Stimulated activated CD8-positive, alpha-beta memory T cell treated with anti-CD3 and anti-CD28 coated beads, Interleukin-7, amount 100 ng/mL, for 4 hours (primary cell): ENCODE measurements at places on chromosomes 2 and 18.

- no peak for DNase-seq
Observed at GRCh38 chr18:13499803-13500202, 226.6 kb downstream of the FAM210A start.

DNA sequence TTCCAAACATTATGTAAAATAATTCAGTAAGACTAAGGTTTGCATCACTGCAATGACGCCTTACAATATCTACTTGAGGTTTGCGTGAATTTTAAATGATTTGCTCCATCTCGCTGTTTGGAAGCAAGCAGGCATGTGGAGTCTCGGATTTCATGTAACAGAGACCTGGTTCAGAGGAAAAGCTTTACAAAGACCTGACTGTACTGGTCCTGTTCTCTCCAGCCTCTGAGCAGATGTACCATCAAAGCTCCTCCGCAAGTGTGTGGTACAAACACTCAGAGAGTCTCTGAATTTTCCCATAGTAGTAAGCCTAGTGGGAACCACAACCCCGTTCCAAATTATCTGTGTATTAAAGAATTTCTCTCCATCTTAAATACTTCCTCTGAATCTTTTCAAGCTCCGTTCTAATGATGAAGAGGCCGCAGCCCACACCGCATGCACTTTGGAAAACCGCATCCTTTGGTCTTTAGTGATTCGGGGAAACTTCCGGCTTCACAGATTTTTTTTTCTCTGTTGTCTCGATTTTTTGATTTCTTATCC lies 728.1 kb upstream of the SOX11 start:
- DNase-seq = no peak

- no peak for DNase-seq
Observed at GRCh38 chr2:64594226-64594989, 59.3 kb downstream of the SERTAD2 start.

- DNase-seq = no peak
Observed at GRCh38 chr2:165192729-165193128, 11.1 kb downstream of the SCN3A start.

- DNase-seq = no peak
Observed at GRCh38 chr2:144011553-144011952, 508.4 kb downstream of the ZEB2 start.

- DNase-seq = no peak
Observed at GRCh38 chr2:142088058-142088568, 42.7 kb downstream of the LRP1B start.

DNA sequence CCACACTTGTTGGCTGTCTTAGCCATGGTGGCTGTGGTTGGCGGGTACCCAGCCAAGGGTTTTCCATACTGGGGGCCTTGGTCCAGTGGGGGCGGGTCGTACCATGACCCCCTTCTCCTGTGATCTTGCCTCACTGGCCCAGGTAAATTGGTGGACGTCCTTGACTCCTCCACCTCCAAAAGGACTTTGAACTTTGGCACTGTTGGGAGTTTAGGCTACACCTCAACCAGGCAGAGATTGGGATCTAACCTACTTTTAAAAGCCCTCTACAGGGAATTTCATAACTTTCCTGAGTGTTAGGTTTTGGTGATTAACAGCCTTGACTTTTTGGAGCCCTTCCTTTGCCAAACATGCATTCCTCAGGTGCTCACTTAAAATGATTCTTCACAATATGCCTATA lies 106.7 kb downstream of the NEDD4L start:
- no peak for DNase-seq

GRCh38 chr2:105777031-105777482 lies 32.3 kb downstream of the NCK2 start:
- DNase-seq = no peak

GRCh38 chr2:67848551-67849285 lies 214.1 kb downstream of the C1D start:
- no peak for DNase-seq

GRCh38 chr2:69208023-69208595 lies 178.9 kb downstream of the GFPT1 start:
- no peak for DNase-seq

GRCh38 chr2:241768251-241768711 lies 8.3 kb upstream of the GAL3ST2 start:
- no peak for DNase-seq

DNA sequence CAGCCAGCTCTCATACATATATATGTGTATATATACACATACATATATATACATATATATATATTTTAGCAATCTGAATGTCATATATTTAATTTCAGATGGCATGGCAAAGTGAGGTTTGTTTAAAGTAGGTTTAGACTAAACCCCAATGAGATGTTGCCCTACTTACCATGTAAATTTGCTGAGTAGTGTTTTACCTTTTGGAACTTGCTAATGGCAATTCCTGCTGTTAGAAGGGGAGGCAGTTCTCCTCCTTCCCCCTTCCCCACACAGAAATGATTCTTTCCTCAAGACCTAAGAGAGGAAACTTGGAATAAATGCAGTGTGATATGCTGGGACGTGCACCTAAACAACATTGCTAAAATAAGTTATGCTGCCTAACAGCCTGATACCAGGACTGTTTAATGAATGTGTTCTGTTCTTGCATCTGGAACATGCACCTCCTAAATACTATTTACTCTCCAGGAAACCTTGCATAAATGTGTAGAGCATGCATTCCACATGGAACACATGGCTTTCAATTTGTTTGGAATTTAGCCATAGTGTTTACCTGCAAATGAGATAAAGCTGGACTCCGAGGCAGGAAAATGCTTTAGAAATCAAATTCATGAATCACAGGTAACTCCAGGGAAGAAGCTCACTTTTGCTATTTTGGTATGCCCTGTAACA lies 252.9 kb upstream of the SIX3 start:
- no peak for DNase-seq

DNA sequence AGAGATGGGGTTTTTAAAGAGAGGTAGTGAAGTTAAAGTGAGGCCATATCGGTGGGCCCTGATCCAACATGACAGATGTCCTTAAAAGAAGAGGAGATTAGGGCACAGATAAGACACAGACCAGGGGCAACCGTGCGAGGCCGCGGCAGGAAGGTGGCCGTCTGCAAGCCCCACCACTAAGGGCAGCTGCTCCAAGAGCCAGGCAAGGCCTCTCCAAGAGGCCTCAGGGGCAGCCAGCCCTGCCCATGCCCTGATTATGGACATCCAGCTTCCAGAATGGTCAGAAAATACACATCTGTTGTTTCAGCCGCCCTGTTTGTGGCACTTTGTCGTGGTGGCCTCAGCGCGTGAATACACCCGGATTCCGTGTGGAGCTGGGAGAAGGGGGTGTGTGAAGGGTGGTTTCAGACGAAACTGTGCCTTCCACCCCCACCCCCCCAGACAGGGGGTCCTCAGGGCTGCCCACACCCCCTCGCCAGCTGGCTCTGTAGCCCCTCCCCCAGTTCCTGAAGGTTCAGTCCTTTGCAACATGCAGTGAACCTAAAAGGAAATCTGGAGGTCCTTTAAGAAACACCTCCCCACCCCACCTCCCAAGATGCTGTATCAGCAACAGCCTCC lies 74.1 kb upstream of the SMAD7 start:
- DNase-seq = no peak

DNA sequence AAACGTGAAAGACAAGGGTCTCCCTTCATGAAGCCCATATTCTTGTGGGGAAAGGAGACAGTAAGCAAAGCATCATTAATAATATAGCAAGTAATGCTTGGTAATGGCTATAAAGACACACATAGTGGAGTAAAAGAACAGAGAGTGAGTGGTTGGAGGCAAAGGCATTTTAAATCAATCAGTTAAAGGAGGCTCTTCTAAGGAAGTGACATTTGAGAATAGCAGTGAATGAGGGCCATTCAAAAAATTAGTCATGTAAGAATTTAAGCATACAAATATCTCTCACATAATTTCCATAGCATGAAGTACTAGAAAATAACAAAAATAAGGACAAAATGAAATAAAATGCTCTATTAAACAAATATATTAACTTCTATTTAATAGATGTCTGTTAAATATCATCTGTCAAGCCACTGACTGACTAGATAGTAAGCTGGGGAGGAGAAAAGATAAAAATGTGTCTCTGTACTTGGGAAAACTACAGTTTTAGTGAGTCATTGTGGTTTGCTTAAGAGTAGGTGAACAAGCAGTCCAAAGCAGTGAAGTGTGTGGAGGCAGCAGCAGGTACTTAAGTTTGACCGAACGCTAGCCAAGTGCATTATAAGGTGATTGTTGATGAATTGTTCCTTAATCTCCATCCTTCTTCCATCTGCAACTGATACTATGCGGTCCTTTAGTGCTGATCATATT lies 160.1 kb downstream of the PARD3B start:
- no peak for DNase-seq

DNA sequence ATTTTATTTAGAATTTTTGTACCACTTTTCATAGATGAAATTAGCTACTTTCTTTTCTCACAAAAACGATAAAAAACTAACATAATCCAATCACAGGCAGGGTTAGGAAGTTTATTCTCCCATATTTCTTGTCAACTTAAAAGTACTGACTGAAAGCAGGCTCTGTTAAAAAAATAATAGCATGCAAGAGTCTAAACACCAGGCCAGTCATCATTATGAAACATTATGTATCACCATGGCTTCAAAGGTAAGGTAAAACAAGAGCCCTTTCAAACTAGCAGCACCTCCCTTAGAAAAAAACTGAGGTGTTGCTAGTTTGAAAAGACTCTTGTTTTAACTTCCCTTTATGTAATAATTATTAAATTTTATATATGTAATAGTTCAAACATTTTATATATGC lies 848.0 kb downstream of the RNF144A start:
- DNase-seq = no peak

- DNase-seq = no peak
Observed at GRCh38 chr2:157329524-157329923, 3.9 kb upstream of the ERMN start.

GRCh38 chr2:160324161-160324800 lies 124.2 kb upstream of the ITGB6 start:
- DNase-seq = no peak

DNA sequence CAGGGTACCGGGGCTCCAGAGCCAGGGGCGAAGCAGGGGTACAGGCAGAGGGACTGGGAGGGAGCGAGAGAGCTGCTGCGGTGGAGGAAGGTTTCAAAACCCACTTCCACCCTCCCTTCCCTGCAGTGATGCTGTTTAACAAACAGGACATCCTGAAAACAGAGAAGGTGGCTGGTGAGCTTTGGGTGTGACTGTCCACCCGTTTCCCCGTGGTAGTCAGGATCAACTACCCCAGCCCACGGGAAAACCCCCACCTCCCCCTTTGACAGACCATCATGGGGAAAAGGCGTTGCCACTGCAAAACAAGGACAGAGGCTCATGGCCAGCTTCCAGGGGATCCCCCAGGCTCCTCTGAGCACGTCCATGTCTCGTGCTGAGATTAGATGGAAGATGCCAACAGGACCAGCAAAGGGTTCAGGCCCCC lies 12.9 kb downstream of the TMEM185B start:
- DNase-seq = no peak

DNA sequence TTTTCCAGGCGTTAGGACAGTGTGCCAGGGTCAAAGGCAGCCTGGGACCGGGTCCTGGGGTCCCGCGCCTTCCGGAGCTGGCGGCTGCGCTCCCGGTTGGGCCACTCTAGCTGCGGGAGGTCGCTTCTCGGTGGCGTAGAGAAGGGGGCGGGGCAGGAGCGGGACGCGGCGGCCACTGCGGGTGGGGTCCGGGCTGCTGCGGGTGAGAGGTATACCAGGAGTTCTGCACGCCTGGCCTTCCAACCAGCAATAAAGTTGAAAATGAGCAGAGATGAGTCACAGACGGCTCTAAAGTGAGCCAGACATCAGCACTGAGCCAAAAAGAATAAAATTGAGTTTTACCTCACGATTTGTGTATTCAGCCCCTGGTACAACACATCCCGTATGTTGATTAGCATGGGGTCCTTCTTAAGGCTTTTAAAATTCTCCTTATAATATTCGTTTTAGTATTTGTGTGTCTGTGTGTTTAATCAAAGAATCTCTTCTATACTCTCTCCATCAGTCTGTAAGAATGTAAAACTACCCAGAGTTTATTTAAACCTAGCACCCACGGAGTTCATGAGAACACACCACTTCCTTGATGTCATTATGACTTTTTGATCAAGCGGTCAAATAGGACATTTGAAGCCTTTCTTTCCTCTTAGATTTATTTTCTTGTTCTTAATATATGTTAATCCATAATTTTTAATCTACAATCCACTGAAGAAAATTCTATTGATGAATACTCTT lies at the start of gene C1GALT1C1L:
Gene C1GALT1C1L, minus strand, starts transcription at position 108 of the 729 bp plus-strand sequence. Its CDS starts 107 bp downstream, at position 1.
- DNase-seq = no peak

DNA sequence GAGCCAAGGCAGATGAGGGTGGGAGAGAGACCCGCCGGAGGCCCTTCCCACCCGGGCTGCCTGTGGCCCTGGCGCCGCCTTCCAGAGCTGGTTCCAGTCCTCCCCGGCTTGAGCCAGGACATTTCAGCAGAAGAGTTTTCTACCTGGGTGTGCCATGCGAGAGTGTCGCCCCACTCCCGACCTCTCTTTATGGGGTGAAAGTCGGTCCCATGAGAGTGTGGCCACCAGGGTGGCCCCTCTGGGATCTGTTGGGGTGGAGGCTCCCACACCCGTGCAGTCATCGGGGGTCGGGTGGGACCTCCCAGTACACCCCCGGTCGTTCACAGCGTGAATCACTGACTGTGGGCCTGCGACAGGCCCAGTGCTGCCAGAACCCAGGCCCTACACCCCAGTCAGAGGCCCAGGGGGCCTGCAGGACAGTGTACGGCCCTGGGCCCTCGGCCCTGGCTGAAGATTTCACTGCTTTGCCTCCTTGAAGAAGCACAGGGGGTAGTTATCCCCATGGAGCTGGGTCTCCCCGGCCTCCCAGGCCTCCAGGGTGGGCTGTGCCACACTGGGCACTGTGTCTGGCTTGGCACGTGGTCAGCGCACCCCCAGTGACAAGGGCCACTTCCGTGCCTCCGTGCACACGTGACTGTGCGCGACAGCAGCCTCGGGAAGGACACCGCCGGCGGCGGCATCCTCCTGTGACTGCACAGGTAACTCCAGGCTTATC lies 5.9 kb downstream of the NFATC1 start:
- no peak for DNase-seq

DNA sequence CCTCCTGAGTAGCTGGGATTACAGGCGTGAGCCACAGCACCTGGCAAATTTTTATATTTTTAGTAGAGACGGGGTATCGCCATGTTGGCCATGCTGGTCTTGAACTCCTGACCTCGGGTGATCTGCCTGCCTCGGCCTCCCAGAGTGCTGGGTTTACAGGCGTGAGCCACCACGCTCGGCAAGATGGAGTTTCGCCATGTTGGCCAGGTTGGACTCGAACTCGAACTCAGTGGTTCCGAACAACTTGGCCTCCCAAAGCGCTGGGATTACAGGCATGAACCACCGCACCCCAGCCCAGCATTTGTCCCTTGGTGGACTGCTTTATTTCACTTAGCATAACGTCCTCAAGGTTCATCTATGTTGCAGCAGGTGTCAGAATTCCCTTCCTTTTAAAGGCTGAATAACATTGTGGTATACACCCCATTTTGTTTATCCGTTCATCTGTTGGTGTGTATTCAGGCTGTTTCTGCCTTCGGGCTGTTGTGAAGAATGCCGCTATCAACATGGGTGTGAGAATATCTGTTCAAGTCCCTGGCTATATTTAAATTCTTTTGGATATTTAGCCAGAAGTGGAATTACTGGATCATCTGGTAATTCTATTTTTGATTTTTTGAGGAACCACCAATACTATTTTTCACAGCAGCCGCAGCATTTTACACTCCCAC lies 1.2 kb upstream of the CENPA start:
- DNase-seq = no peak
